Occipital lobe (tissue), 3 donors: ENCODE measurements at places on chromosomes 3 and 15.

DNA sequence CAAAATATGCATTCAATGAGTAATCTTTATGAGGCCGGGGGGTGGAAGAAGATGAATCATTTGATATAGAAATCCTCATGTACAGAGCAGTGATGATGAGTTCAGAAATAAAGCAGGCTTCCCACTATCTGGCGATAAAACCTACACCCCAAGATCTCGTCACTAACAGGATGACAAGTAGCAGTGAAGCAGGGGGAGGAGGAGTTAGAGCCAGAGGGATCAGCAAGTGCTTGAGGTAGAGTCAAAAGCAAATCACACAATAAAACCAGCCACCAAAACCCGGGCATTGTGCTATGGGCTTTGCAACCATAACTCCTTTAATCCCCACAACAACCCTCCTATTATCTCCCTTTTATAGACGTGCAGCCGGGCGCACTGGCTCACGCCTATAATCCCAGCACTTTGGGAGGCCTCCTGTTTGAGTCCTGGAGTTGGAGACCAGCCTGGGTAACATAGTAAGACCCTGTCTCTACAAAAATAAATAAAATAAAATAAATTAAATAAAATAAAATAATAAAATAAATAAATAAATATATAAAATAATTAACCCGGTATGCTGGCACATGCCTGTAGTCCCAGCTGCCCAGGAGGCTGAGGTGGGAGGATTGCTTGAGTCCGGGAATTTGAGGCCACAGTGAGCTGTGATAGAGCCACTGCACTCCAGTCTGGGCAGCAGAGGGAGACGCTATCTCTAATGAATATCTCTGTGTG, 53.0 kb downstream of the STARD5 start:
- no peak for DNase-seq

- no peak for DNase-seq
These were observed 104.3 kb downstream of the PPM1L start for GRCh38 chr3:160860346-160860745.

- peak; percentile 43 for DNase-seq
These were observed 17.6 kb downstream of the CALML4 start for GRCh38 chr15:68187559-68187958.

DNA sequence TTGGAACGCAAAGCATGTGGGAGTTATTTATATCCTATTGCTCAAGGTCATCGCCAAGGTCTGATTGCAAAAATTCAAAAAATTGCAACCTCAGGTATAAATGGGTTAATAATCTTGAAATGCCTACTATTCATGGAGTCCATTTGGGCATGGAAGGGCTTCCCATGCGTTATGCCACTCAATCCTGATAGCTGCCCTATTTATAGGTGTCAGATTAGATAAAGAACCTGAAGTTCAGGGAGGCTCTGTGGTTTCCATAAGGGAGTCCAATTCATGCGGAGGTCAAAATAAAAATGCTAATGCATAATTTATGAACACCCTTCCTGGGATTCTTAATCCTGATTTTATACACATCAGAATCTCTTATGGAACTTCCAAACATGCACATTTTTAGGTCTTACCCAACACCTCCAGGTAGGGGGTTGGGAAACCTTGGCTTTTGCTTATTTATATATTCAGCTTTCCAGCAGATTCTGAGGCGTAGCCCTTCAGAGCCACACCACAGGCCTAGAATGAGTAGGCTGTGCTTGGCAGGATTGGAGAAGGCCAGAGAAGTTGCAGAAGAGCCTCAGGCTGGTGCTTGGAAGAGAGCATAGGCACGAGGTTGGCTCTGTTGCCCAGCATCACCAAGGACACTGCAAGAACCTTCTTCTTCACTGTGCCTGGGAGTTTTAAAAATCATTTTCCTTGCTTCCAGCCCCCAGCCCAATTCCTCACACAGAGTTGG, 324.4 kb upstream of the CFAP20DC start:
- no peak for DNase-seq

- no peak for DNase-seq
These were observed 29.5 kb downstream of the ATOSA start for GRCh38 chr15:52649686-52650085.

DNA sequence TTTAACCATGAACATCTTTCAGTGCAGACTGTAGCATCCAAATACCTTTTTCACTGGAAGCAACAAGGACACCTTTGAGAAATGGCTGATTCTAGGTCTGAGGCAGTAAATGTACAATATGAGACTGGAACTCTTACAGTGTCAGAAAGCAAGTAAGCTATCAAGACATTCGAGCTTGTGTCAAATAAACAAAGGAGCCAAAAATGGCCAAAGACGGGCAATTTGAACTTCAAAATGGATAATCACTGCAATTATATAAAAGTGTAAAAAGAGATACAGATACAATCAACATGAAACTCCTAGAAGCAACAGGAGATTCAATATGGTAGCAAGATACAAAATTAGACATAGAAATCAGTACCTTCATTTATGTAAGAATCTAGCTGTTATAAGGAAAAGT, 138.5 kb upstream of the CCDC54 start:
- DNase-seq: no peak
